ENCODE measurements at places on chromosomes 5 and 9.

DNA sequence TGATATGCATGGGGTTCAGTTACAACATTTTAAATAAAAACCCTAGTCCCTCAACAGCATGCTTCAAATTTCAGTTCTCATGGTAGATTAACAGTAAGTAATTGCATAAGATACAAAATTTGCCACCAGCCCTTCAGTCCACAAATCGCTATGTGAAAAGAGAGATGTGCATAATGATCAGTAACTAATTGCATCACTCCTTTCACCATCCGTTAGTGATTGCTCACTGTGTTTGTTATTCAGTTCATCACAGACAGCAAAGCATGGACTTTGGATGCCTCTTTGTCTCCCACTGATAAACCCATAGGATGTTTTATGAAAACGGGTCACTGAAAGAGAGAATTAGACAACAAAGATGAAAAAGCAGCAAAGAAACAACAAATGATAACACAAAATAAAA, 103.2 kb downstream of the MCTP1 start:
- DNase-seq: no peak

DNA sequence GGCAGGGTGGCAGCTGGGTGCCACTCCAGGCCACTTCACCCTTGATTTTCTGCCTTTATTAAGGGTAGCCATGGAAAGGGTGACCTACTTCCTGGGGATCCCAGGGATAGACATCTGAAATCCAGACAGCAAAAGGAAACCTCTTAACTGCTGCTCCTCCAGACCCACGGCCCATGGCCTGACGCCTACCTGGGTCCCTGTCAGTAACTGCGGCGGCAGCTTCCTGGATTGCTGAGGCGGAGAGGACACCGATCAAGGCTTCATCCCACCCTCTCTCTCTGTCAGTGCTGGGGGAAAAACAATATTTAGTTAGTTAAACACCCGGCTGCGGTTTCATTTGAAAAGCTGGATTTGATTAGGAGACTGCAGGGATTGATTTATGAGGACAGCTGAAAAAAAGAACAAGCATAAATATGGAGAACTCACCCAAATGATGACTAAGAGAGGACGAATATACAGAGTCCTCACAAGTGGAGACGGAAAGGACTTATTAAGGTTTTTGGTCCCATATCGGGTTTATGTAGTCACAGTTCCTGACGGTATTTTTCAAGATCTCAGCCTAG, 158.7 kb upstream of the KLF4 start:
- no peak for DNase-seq

GRCh38 chr9:129908906-129909305, 73.6 kb downstream of the USP20 start:
- DNase-seq: no peak

GRCh38 chr9:132068605-132069004, 11.1 kb downstream of the MED27 start:
- DNase-seq: no peak

DNA sequence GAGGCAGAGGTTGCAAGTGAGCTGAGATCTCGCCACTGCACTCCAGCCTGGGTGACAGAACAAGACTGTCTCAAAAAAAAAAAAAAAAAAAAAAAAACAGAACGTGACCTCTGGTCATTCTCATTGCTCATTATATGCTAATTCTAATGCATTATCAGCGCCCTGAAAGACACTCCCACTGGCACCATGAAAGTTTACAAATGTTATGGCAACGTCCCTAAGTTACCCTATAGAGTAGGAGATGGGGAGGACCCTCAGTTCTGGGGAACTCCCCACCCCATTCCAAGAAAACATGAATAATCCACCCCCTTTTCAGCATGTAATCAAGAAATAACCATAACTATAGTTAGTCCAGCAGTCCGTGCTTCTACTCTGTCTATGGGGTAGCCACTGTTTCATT, 48.9 kb upstream of the DENND4C start:
- DNase-seq: no peak

DNA sequence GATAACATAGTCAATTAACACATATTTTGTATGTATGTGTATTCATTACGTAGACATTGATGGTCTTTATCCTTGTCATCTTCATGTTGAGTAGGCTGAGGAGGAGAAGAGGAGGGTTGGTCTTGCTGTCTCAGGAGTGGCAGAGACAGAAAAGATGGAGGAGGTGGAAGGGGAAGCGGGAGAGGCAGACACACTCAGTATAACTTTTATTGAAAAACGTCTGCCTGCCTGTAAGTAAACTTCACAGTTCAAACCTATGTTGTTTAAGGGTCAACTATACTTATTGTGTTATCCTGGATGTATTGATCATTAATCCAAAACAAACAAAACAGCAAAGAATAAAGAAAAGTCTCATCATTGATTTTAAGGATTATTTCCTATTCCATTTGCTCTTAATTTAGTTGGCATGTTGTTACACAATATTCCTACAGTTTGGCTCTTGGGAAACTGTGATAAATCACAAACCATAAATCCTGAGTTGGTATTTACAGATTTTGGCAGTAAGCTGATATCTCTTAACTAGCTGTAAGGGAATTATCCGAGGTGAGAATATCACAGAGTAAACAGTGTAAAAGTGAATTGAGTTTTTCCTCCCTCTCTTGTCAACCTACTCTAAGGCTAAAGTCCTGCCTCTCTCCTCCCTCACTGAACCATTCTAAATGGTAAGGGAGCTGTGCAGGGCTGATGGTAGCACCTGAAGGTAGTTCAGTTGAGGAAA, 487.2 kb downstream of the SPATA31D1 start:
- DNase-seq: no peak

- no peak for DNase-seq
Observed at GRCh38 chr5:125215593-125215992, 469.2 kb upstream of the ZNF608 start.

DNA sequence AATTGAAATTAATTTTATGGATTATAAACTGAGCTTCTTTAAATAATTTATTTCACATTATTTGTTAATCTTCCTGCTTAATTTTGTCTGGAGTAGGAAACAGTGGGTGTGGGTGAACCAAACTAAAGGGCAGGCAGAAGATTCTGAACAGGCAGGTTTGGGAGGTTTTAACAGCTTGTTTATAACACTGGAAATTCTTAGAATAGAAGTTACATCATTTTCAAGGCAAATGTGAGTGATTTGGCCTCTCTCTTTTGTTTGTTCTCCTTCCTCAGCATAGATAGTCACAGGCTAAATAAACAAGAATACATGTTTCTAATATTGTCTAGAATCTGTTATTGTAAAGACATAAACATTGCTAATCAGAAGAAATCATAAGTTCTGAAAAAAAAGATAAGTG, 970.9 kb upstream of the NUDT12 start:
- DNase-seq: no peak

GRCh38 chr9:19130436-19130835, 3.1 kb upstream of the PLIN2 start:
- DNase-seq: no peak

DNA sequence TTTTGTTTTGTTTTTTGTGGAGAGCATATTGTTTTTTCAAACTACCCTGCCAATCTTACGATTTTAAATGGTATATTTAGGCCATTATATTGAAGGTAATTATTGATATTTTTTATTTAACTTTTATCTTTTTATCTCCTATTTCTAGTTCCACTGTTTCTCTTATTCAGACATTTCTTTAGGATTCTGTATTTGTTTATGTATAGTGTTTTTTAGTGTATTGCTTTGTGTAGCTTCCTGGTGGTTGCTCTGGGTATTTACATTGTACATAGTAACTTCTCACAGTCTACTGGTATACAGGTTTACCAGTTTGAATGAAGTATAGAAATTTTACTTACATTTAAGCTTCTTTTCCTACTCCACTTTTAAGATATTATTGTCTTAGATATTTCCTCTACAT, 63.2 kb downstream of the ERCC6L2 start:
- DNase-seq: no peak

GRCh38 chr5:75568202-75568601, 43.1 kb upstream of the ANKDD1B start:
- DNase-seq: no peak

GRCh38 chr5:58300346-58300895, 159.5 kb downstream of the PLK2 start:
- DNase-seq: no peak

GRCh38 chr9:93392974-93393373, 58.5 kb upstream of the FAM120A start:
- no peak for DNase-seq

GRCh38 chr5:95759005-95759404, 27.9 kb downstream of the RHOBTB3 start:
- DNase-seq: no peak

- DNase-seq: no peak
Observed at GRCh38 chr9:73541923-73542322, 390.3 kb downstream of the ANXA1 start.

GRCh38 chr5:34524123-34524522, 132.0 kb upstream of the RAI14 start:
- peak; percentile 2 for DNase-seq

DNA sequence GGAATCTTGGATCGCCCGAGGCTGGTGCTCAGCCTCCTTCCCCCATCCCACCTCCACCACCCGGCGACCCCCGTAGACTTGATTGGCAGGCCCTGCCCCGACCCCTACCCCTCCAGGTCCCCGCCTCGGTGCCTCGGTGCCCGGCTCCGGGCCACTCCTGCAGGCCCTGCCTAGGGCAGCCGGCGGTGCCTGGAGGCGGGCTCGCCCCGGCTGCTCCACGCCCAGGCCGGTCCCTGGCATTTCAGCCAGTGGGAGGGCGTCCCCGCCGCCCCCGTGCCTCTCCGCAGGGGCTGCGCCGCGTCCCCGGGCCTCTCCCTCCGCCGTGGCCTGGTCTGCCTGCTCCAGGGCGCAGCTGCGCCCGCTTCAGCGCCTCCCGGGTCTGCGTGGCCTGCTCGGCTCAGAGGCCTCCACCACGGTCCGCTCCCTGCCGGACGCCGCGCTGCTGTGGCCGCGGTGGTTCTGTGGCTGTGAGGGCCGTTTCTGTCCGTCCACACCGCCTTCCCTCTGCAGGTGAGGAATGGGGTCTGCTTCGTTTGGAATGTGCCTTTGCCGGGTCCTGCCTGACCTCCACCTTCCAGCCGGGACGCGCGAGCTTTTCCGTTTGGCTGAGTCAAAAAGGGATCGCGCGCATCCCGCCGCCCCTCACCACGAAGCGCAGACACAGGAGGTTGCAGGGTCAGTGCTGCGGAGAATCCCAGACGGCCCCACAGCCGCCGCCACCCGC, 48.3 kb upstream of the IRX4 start:
- no peak for DNase-seq

DNA sequence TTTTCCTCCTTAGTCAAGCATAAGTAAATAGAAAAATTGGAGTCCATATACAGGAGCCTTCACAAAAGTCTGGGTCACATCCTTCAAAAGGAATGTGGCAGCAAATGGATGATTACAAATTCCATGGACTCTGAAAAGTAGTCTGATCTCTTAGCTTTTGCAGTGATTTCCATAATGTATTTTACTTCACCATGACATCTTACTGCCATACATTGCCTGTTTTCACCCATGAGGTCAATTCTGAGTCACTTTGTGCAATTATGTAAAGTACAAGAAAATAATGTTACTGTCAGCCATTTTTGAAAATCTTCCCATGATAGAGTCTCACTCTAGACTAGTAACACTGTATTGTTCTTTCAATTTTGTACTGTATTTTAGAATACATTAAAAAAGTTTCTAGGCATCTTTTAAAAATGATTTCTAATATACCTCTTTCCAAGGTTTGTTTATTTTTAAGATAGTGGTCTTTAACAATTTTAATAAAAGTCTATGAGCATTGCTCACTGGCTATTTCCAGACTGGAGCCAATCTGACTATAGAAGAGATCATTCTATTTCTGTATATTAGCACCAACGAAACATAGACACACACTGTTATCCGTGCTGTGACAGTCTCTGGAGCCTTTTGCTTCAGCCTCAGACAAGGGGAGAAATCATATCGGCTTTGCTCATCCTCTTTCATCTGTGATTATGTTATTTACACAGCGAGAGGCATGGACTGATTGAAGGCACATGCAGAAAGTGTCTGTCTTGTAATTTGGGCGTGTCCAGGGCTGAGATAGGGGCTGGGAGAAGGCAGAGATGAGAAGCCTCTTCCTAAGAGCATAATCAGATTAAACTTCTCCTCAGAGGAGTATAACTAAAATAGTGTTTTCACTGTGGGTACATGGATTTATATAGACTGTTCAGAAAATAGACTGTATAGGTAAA, 22.9 kb upstream of the ACTBL2 start:
- no peak for DNase-seq

DNA sequence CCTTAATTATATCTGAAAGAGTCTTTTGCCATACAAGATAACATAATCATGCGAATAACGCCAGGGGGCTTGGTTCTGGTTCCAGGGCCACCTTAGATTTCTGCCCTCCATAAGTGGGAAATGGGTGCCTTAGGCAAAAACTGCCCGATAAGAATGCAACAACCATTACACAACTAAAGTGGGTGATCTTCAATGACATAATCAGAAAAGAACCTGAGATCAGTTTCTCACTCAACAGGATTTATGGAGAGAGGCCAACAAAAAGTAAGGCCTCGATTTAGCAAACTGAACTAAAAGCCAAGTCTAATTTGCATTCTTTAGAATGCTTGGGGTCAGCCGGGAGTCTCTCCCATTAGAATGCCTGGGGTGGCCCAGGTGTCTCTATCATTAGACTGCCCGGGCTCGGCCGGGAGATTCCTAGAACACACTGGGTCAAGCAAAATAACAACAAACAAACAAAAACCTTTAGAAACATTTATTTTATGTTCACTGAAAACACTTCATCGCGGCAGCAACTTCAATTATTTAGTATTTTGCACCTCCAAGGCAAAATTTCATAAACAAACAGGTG, 194.8 kb downstream of the AUH start:
- DNase-seq: peak; percentile 43

- DNase-seq: no peak
Observed at GRCh38 chr9:3032898-3033297, 189.0 kb upstream of the PUM3 start.

DNA sequence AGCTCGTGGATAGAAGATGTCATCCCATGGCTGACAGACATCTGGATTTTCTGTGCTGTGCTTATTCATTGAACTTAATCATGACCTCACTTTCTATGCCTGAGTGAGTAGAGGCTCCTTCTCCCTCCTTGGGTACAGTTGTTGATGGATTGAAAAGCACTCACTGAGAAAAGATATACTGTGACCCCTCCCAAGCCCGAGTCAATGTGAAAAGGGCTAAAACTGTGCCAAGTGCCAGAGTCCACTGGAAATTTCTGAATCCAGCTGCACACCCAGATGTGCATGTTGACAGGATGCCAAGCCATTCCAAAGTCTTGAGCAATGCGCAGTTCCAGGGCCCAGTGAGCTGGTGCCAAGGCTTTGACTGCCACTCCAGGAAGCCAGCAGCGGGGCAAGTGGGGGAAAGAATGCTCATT, 473.0 kb downstream of the NTRK2 start:
- no peak for DNase-seq

DNA sequence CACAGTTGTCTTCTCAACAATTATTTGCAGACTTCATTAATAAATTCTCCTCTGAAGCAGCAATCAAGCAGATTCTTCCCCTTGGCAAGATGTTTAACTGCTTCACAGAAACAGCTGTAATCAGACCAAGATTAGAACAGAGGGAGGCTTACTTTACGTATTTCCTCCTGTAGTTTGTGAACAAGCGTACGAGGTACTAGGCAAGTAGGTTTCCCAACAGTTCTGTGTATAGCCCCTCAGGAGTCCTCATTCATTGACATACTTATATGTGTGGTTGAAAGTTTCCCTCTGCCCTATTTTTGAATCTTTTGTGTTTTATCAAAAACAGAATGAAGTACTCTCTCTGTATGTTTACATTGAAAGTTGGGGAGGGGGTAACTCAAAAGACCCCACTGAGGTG, 128.0 kb downstream of the SPATA31D1 start:
- DNase-seq: no peak

- no peak for DNase-seq
Observed at GRCh38 chr5:95770830-95771708, 39.9 kb downstream of the RHOBTB3 start.

- DNase-seq: no peak
Observed at GRCh38 chr5:81388169-81388568, 5.8 kb downstream of the ACOT12 start.

Data from vagina (tissue), 2 donors.